ENCODE measurements at places on chromosomes 1 and 21.

- H3K27ac ChIP-seq: no peak overlapping the region
- no peak for DNase-seq
- H3K27me3 ChIP-seq: no peaks in the 10 kb centered on the region
- H3K36me3 ChIP-seq: no peaks in the 10 kb centered on the region
Observed at GRCh38 chr21:42031816-42032215, 21.7 kb upstream of the ZBTB21 start.

- no peak for DNase-seq
- H3K4me3 ChIP-seq: no peak overlapping the region
- no peaks in the 10 kb centered on the region for H3K4me1 ChIP-seq
- H3K27ac ChIP-seq: no peak overlapping the region
- H3K36me3 ChIP-seq: peaks cover 6% of the 10 kb centered on the region
Observed at GRCh38 chr1:161954050-161954449, 69.6 kb downstream of the OLFML2B start.

- H3K27ac ChIP-seq: no peak overlapping the region
- H3K27me3 ChIP-seq: no peaks in the 10 kb centered on the region
- no peaks in the 10 kb centered on the region for H3K4me1 ChIP-seq
- peaks cover 49% of the 10 kb centered on the region for H3K36me3 ChIP-seq
Observed at GRCh38 chr1:151246786-151247185, 7.7 kb upstream of the PSMD4 start.

DNA sequence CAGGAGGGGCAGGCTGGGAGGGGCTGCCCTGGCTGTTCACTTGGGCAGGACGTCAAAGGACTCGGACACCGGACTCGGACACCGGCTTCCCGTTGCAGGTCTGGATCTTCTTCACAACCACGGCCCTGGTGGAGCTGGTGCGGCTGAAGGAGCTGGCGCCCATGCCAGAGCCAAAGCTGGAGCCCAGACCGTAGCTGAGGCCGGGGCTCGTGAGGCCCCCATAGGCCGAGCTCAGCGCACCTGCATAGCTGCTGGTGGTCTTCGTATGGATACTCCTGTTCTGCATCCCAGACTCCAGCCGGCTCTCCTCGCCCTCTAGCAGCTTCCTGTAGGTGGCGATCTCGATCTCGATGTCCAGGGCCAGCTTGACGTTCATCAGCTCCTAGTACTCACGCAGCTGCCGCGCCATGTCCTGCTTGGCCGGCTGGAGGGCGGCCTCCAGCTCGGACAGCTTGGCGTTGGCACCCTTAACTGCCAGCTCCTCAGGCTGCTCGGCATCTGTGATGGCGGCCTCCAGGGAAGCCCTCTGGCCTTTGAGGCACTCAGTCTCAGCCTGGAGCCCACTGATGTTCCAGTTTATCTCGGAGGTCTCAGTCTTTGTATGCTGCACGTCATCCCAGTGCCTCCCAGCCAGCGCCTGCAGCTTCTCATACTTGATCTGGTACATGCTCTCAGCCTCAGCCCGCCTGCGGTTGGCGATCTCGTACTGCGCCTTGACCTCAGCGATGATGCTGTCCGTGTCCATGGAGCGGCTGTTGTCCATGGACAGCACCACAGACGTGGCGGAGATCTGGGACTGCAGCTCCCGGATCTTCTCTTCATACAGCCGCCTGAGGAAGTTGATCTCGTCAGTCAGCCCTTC is 15.1 kb upstream of the KLF17 start:
- H3K36me3 ChIP-seq: no peaks in the 10 kb centered on the region
- DNase-seq: no peak

- H3K27me3 ChIP-seq: no peaks in the 10 kb centered on the region
- no peak for DNase-seq
- H3K4me1 ChIP-seq: no peaks in the 10 kb centered on the region
Observed at GRCh38 chr1:85180869-85181268, 19.9 kb downstream of the SYDE2 start.

DNA sequence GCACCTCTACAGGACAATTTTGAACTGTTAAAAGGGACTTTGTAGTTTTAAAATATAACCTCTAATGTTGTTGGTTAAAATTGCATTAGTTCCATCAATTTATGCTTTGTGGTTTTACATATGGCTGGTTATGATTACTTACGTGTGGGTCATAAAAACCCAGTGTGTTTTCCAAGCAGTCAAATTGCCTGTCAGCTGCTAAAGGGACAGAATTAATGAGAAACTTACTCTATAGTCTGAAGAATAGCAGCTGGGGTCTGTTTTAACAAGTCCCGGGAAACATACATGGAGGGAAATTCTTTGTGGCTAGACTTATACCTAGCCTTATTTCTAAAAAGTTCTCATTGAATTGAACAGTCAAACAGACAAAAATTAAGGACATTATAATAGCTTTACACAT is 820.9 kb upstream of the ADGRL4 start:
- no peak overlapping the region for H3K4me3 ChIP-seq
- no peaks in the 10 kb centered on the region for H3K36me3 ChIP-seq
- H3K27ac ChIP-seq: no peak overlapping the region
- no peaks in the 10 kb centered on the region for H3K4me1 ChIP-seq
- H3K27me3 ChIP-seq: no peaks in the 10 kb centered on the region

All from esophagus squamous epithelium (tissue), 5 donors.